ENCODE measurements at places on chromosomes 2 and 18. TPM values are rescaled to one million over a fixed set of nuclear protein-coding genes. Genes with fewer than 3 reads are reported as not detected.

DNA sequence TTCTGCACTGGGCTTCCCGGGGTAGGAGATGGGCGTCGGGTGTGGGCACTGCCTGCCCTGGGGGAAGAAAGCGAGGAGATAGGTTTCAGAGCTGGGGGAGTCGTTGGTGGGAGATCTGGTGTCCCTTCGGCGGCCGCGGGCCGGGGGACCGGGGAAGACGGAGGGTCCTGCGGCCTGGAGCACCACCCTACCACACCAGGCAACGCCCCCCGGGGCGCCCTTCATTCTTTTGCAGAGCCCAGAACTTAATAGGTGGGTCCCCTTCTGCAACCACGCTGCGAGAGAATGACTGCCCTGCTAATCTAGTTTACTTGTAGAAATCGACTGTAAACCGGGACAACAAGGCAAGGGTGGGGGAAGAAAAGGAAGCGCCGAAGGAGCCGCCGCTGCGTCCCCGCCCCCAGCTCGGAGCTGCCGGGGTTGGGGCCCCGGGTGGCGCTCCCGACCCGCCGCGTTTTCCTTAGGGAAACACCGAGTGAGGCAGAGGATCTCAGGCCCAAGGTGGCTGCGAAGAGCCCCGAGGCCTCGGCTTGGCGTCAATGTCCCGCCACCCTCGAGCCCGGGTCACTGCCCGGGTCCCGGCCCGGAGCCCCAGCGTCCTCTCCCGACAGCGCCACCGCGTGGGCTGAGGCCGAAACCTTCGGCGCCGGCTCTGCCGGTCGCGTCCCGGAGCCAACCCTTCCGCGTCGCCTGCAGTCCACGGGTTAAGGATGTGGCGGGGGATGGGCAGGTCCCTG lies 5.4 kb upstream of the SATB2 start:
- ATAC-seq = peak; percentile 41

DNA sequence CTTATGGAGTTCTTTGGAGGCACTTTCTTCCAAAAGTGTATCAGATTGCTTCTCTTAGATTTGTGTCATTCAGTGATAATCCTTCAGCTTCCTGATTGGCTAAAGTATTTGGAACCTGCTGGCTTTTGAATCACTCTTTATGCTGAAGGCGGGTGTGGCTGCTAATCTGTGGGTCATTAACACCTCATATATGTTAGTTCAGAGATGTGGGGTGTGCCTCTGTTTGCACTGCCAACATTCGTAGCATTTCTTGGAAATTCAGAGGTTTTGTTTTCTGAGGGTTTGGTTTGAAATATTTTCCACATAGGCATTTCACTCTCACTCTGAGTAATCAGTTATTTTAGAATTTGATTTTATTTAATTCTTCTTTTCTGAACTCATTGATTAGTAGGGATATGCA lies 1604.4 kb upstream of the ACVR2A start:
- no peak for ATAC-seq

DNA sequence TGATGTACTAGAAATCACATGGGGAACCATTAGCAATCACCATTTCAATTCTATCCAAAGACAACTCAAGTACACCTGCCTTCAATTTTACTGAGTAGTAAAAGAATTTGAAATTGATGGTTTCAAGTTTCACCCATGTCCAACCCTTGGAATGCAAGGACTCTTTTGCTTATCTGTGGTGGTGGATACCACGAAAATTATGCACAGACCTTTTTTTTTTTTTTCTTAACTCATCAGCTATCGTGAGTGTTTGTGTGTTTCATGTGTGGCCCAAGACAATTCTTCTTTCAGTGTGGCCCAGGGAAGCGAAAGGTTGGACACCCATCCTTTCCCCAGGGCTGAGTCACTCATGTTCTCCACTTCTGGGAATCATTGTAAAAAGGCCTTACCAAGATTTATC lies 23.1 kb downstream of the ID2 start:
- ATAC-seq = no peak

GRCh38 chr2:101766871-101767739 lies 69.6 kb downstream of the MAP4K4 start:
- ATAC-seq = peak; percentile 72

- no peak for ATAC-seq
Observed at GRCh38 chr2:14737201-14737600, 104.7 kb downstream of the LRATD1 start.

DNA sequence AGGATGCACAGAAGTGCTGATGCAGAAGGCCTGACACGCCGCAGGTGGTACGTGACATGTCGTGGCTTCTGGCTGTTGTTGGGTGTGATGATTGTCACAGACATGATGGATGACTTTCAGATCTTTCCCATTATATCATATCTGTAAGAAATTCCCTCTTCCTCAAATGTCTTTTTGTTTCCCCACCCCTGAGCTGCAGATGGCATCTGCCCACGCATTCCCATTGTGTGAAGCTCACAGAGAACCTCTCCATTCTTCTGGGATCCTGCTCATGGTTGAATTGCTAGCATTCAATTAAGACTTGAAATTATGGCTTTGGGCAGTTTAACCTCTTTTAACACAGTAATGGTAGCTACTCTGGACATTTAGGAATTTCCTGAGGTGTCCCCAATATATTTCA lies 28.3 kb upstream of the EPHA4 start:
- no peak for ATAC-seq

The LIMS2 gene
- 2.4 TPM for total RNA-seq

The SH2D6 gene
- total RNA-seq = 1.3 TPM
